ENCODE measurements at places on chromosomes 7 and 10.
A peak's percentile ranks its signal among the peaks of the same experiment; 100 is the strongest.

- peak; percentile 5 for DNase-seq
These were observed 90.7 kb downstream of the UNCX start for GRCh38 chr7:1323178-1324027.

DNA sequence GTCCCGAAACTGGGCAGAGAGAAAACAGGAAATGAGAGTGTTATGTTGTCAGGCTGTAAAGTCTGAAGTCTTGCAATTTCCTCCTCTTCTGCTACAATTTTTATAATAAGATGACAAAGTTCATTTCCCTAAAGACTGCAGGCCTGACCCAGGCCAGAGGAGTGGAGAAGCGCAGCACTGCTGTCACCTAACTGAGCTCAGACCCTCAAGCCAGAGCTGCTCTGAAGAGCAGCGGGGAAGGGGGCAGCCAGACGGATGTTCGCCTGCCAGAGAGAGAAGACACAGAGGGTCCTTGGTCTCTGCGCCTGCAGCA, 12.6 kb upstream of the AOAH start:
- DNase-seq = no peak

DNA sequence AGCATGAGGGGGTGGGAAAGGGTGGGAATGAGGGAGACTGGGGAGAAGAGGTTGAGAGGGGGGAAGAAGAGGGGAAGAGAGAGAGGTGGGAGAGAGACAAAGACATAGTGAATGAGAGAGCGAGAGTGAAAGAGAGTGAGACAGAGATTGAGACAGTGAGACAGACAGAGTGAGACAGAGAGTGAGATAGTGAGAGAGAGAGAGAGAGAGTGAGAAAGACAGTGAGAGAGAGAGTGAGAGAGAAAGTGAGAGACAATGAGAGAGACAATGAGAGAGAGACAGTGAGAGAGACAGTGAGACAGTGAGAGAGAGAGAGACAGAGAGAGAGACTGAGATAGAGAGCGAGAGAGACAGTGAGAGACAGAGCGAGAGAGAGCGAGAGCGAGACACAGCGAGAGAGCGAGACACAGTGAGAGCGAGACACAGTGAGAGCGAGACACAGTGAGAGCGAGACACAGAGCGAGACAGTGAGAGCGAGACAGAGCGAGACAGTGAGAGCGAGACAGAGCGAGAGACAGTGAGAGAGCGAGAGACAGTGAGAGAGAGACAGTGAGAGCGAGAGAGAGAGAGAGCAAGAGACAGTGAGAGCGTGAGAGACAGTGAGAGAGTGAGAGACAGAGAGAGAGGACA, 10.1 kb downstream of the TMEM243 start:
- no peak for DNase-seq

- no peak for DNase-seq
These were observed 116.6 kb downstream of the INPP5A start for GRCh38 chr10:132654121-132654571.

DNA sequence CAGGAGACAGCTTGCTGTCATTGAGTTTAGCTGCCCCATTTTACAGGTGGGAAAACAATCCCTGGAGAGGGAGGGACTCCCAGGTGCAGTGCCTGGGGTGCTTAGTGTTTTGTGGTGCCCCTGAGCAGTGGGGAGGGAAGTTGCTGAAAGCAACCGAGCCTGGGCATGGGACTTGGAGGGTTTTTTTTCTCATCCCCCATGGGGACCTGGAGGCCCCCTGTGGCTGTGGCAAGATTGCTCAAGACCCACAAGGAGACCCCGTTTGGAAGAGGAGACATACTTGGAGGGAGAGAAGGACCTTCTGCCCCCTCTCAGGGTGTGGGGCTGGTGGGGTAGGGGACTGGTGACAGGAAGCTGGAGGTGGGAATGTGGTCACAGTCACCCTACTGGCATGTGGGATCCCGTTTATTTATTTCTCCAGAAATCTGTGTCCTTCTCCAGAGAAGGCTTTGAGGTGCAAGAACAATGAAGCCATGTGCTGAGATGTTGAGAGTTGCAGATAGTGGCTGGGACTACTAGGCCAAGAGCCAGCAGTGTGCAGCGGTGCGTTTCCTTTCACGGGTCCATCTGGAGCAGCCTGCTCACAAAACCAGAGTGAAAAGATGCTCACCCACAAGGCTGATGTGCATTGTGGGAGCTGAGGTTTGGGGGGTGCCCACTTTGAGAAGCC, 21.5 kb downstream of the ZMIZ1 start:
- no peak for DNase-seq
